ENCODE measurements at places on chromosomes 5 and 9.

- no peak for DNase-seq
Measured at GRCh38 chr5:97229196-97229595, 46.1 kb upstream of the RIOK2 start.

DNA sequence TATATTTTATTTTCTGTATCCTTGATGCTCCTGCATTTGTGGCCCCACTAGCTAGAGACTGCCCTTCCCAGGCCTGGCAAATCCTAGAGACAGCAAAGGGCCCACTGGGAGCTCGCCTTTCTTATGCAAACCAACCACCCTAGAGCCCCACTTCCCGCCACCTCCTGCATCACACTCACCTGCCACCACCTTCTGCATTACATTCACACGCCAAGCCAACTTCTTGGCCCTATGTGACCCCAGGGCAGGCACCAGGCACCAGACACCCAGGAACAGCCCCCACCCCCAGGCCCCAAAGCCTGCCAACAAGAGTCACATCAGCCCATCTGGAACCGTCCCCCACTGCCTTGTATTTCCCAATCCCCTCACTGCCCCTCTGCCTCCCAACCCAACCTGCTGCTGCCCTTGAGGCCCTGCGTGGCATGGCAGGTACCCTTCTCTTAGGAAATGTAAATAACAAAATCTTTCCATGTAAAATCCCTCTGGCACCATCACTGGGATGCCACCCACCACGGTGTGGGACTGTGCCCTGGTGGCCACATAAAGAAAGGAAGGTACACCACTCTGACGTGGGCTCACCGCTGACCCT lies 22.0 kb downstream of the ROR2 start:
- no peak for DNase-seq

GRCh38 chr5:14712666-14713065 lies 48.1 kb downstream of the OTULIN start:
- peak; percentile 13 for DNase-seq

DNA sequence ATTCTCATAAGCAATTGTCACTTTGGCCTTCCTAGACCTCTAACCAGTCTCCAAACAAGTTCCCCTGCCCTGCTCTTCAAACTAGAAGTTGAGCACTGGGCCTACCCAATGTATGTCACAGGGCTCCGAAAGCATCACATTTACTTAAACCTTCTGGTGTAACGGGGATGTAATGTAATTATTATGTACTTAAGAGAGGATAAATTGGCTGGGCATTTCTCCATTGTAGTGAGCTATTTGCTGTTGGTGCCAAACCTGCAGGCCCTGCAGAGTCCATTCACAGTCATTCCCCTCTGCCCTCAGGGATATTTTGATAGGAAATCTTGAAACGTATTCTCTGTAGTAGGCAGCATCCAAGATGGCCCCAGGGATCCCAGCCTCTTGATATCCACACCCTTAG lies 64.2 kb upstream of the GNE start:
- DNase-seq = no peak

DNA sequence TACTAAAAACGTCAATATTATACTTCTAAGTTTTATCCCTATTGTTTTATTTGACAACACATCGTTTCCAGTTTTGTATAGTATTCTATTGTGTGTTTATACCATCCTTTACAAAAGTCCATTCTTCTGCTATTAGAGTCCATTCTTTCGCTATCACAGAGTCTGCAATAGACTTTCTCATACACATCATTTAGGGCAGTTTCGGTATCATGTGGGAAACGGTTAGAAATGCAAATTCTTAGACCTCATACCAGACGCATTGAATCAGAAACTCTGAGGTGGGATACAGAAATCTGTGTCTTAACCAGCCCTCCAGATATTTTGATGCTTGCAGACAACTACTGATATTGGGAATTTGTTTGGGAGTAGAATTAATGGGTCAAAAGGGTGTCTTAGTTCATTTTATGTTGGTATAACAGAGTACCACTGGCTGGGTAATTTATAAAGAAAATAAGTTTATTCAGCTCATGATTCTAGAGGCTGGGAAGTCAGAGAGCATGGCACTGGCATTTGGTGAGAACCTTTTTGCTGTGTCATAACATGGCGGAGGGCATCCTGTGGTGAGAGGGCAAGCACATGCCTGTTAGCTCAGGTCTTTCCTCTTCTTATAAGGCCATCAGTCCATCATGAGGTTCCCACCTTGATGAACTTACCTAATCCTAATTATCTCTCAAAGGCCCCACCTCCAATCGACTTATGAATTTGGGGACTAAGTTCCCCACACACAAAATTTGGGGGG lies 21.1 kb downstream of the CARTPT start:
- no peak for DNase-seq

All from activated T-cell treated with anti-CD3 and anti-CD28 coated beads, Interleukin-2, amount 50 U/mL, for 48 hours (primary cell).